Neural progenitor cell (in vitro differentiated cells): ENCODE measurements at places on chromosomes 7 and 10.

- no peak for DNase-seq
These were observed 102.6 kb downstream of the PARP12 start for GRCh38 chr7:139960157-139960556.

- DNase-seq, result peak; percentile 87
These were observed at the start of gene CREB3L2 for GRCh38 chr7:138001529-138002095. CREB3L2 (minus strand) TSS chr7:138002086; CDS start chr7:138001705, 381 bp downstream.

DNA sequence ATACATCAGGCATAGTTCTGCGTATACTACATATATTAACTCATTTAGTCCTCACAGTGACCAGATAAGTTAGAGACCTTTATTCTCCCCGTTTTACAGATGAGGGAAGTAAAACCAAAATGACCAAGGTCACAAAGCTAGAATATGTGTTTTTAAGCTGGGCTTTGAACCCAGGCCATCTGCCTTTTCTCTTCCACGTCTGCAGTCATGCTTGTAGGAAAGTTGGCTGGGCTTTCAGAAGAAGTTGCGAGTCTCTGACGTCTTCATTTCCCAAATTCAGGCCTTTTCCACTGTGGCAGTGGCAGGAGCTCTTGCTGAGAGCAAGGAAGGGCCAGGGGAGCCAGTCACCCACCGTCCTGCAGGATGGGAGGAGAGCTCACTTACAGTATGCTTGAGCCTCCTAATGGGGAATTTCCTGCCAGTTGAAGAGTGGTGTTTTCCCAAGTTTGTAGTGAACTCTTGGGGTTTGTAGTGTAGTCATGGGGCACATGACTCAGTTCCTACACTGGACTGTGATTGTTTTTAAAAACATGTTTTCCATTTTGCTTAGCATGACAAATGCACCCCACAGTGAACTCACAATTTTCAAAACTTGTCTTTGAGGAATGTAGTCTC is 34.2 kb downstream of the CYP17A1 start:
- no peak for DNase-seq

DNA sequence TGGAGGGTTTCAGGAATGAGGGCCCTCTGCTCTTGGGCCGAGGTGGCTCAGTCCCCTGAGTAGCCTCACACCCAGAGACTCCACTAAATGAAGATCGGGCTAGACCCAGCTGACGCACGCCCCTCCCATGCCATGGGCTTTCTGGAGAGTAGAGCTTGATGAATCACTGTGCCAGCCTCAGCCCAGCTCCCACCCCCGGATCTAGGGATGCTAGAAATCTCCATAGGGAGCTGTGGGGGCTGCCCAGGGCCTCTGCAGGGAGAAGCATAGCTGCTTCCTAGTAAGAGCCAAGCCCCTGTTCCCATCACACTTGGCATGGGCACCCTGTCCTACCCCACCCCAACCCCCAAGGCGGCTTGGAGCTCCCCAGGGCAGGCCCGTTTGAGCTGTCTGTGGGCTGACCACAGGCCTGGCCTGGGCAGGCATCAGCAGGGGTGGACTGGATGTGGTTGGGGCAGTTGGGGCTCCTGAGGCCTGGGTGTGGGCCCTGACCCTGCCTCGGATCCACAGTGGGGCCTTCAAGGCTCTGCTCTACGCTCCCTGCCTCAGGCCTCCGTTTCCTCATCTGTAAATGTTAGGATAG is 121.2 kb downstream of the ZMIZ1 start:
- no peak for DNase-seq

DNA sequence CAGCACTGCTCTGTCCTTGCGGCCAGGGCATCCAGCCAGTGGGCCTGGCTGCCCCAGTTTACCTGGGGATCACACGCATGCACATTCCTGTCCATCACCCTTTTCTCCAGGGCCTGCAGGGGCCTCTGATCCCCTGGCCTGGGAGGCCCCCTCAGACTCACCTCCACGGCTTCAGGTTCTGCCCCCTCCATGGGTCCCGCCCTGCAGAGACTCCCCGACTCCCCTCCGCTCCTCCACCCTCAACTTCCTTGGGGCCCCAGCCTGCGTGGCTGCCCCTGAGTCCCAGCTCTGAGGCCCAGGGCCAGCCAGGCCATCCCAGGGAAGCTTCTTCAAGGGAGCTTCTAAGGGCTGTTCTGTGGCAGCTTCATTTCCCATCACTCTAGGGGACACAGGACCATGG is 324.1 kb downstream of the TCERG1L start:
- DNase-seq, result no peak

- no peak for DNase-seq
These were observed 475.1 kb upstream of the FZD8 start for GRCh38 chr10:36117231-36117630.

- peak; percentile 77 for DNase-seq
These were observed 54.3 kb upstream of the TNRC18 start for GRCh38 chr7:5477723-5478531.

GRCh38 chr10:19169041-19169440 is 120.4 kb downstream of the MALRD1 start:
- no peak for DNase-seq

GRCh38 chr10:60480865-60481563 is 91.3 kb upstream of the ANK3 start:
- DNase-seq, result no peak

GRCh38 chr7:100726996-100727761 is 6.2 kb upstream of the ZAN start:
- DNase-seq, result no peak

GRCh38 chr7:106376026-106376799 is 91.4 kb upstream of the NAMPT start:
- no peak for DNase-seq

- DNase-seq, result peak; percentile 56
These were observed 35.9 kb upstream of the CACNB2 start for GRCh38 chr10:18104223-18104872.

- no peak for DNase-seq
These were observed 1079.0 kb downstream of the KCNMA1 start for GRCh38 chr10:76558586-76558985.
